ENCODE measurements at places on chromosomes 5 and 9.

- DNase-seq = no peak
These were observed 125.2 kb downstream of the SEMA6A start for GRCh38 chr5:116449458-116449857.

DNA sequence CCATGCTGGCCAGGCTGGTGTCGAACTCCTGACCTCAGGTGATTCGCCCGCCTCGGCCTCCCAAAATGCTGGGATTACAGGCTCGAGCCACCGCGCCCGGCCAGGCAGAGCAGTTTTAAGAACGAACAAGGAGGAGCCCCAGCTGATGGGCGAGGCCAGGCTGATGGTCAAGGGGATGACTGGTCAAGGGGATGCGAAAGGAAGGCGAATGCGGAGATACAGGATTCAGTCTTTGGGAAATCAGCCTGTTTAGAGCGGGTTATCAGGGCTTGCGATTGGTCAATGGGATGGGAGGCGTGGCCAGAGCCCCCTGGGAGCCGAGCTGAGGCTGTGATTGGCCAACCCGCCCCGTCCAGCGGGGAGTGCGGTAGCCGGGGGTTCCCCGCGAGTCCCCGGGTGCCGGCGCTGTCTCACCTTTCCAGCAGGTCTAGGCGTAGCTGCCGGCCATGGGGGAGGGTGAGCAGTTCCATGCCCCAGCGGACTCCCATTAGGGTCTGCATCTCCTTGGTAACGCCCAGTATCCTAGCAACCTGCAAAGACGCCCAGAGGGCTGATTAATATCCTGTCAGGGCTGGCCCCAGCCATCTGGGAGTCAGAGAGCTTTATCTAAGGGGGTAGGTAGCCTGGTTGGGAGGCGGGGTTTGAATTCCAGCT is 7.5 kb upstream of the TOR2A start:
- DNase-seq = no peak

- no peak for DNase-seq
These were observed 91.9 kb downstream of the CEMIP2 start for GRCh38 chr9:71676460-71676859.

GRCh38 chr9:113580041-113580953 is 116.8 kb downstream of the RGS3 start:
- peak; percentile 86 for DNase-seq

- DNase-seq = peak; percentile 50
These were observed 757 bp downstream of the FXN start for GRCh38 chr9:69036309-69036708.

GRCh38 chr9:113582698-113583200 is 119.2 kb downstream of the RGS3 start:
- no peak for DNase-seq

- no peak for DNase-seq
These were observed 1603.0 kb upstream of the C9orf72 start for GRCh38 chr9:29176231-29176630.

- DNase-seq = no peak
These were observed 25.4 kb upstream of the MYOT start for GRCh38 chr5:137842296-137842695.

DNA sequence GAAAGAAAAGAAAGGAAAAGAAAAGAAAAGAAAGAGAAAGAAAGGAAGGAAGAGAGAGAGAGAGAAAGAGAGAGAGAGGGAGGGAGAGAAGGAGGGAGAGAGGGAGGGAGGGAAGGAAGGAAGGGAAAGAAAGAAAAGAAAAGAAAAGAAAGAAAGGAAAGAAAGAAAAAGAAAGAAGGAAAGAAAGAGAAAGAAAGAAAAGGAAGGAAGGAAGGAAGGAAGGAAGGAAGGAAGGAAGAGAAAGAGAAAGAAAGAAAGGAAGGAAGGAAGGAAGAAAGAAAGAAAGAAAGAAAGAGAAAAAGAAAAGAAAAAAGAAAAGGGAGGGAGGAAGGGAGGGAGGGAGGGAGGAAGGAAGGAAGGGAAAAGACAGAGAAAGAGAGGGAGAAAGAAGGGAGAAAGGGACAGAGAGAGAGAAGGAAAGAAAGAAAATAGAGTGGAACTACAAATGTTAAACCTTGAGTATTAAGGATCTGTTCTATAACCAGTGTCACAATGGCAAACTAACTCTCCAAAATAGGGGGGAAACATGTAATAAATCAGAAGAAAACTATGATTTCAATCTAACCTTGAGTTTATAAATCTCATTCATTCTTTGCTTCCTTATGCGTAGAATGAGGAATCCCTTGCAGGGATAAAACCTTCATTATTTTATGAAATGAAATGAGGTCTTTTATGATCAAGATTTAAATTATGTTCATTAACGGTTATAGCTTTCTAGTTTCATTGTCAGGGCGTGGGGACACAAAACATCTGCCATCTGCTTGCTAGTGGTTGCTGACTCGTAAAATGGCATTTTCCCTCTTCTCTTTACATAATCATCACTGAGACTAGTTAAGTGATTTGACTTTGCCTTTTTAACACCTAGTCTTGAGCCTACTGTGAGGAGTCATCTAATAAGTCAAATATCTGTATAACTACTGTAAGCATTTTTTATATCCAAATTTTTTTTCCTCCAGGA is 40.7 kb upstream of the RAD23B start:
- DNase-seq = peak; percentile 6

DNA sequence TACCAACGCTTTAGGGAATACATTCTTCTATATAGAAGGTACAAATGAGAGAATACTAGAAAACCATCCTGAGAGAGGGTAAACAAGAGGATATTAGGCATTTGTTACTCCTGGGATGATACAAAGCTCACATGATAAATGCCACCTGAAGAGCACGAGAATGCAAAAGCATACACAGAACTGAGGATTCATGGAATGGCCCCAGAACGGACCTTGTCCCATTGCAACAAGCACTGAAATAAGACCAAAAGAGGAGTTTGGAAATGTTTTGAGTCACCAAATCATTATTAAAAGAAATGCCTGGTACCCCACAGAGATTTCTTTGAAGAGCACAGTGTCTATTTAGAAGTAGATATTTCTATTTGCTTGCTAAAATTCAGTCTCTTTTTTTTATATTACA is 173.5 kb downstream of the TTC39B start:
- no peak for DNase-seq

DNA sequence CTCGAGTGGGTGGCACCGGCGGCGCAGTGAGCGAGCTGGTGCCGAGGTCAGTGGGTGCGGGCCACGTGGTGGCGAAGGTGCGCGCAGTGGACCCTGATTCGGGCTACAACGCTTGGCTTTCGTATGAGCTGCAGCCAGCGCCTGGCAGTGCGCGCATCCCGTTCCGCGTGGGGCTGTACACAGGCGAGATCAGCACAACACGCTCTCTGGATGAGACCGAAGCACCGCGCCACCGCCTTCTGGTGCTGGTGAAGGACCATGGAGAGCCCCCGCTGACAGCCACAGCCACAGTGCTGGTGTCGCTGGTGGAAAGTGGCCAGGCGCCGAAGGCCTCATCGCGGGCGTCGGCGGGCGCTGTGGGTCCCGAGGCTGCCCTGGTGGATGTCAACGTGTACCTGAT is 2.1 kb downstream of the PCDHA5 start:
- DNase-seq = no peak

DNA sequence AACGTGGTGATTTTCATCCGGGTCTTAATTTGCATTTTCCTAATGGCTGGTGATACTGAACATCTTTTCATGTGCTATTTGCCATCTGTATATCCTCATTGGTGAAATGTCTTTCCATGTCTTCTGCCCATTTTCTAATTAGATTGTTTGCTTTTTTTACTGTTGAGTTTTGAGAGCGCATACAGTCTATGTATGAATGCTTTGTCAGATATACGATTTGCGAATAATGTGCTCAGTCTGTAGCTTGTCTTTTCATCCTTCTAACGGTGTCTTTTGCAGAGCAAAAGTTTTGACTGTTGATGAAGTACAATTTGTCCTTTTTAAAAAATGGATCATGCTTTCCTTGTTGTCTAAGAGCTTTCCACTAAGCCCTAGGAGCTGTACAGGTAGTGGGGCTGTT is 143.0 kb downstream of the RGS3 start:
- DNase-seq = no peak

- no peak for DNase-seq
These were observed 90.4 kb upstream of the KLF9 start for GRCh38 chr9:70504834-70505233.

GRCh38 chr9:95643619-95644018 is 126.8 kb upstream of the PTCH1 start:
- DNase-seq = no peak

DNA sequence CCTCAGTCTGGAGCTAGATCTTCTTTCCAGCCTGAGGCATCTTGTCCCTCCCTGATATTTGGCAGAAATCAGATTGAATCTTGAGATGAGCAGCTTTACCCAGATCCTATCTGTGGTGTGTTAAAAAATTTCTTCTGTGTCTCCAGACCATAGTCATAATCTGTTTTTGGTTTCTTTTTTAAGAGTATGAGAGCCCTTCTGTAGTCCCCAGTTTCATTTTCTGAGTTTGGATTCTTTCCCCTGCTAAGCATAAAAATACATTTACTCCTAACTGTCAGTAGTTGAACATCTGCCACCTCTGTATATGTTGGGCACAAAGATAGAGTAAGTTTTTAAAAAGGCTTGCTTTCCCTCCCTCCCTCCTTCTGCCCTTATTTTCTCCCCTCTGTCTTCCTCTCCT is 137.7 kb downstream of the CNTLN start:
- DNase-seq = no peak

GRCh38 chr9:114989600-114990410 is 59.4 kb upstream of the TNFSF8 start:
- DNase-seq = peak; percentile 82

DNA sequence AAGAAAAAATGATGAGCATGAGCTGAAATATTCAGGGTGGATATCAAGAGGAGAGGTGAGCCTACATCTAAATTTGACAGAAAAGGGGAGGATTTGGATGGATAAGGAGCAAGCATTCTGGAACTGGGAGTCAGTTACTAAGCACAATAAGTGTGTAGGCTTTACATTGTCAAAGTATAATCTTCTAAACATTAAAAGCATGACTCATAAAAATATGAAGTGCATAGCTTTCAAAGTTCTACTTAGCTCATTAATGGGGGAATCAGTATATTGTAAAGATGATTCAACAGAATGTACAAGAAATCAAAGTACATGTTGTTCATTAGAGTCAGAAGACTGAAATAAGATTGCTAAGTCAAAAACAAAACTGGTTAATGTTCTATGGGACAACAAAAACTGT is 248.0 kb upstream of the GAS1 start:
- no peak for DNase-seq

DNA sequence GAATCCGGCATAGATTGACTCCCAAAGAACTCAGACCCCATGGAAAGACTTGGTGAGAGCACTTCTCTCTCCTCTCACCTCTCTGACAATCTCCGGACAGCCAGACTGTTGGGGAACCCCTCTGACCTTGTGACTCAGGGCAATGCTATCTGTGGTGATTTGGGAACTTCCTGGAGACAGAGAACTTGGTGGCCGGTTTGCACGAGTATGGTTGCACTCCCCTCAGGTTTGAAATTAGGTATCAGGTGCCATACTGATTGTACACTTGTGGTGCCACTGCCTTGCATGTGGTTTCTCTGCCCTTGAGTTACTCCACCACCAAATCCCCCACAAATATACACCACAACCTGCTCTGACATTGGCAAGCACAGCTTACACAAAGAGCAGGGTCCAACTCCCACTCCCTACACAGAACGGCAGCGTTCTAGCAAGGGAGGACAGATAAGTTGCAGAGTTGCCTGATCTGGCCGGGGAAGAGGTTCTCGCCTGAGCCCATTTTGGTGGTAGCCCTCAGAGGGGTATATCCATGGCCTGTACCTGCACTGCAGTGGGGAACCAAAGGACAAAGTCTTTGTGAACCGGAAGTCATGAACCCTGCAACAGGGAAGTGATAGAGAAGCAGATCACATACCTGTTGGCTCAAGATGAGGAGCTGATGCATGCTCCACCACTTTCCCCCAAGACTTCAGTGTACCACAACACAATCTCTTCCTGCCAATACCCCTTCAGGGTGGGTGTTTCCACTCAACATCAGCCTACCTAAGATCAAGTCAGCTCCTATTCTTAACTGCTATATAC is 255.1 kb downstream of the MCTP1 start:
- DNase-seq = no peak

GRCh38 chr9:17782430-17783149 is 203.7 kb downstream of the SH3GL2 start:
- DNase-seq = no peak

GRCh38 chr5:65209341-65209740 is 272.4 kb downstream of the ADAMTS6 start:
- DNase-seq = no peak

GRCh38 chr9:122263699-122264349 is 816 bp downstream of the RBM18 start:
- no peak for DNase-seq

- DNase-seq = no peak
These were observed 678 bp downstream of the SLC26A2 start for GRCh38 chr5:149961186-149961685.

DNA sequence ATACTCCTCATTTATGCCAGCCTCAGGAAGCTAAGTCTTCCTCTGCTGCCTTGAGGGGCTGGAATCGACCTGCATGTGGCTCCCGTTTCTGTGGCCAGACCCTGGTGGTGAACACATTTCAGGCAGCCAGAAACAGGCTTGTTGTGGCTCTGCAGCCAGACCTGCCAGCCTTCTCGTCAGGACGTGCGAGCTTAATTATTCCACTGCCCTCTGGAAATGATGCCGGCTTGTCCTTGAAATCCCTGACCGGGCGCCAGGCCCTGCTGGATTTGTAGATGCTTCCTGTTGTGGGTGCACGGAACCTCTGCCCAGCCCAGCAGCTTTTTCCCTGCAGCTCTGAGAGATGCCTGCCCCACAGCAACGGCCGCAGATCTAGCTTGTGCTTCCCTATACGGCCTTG is 41.6 kb downstream of the PDZD2 start:
- no peak for DNase-seq

DNA sequence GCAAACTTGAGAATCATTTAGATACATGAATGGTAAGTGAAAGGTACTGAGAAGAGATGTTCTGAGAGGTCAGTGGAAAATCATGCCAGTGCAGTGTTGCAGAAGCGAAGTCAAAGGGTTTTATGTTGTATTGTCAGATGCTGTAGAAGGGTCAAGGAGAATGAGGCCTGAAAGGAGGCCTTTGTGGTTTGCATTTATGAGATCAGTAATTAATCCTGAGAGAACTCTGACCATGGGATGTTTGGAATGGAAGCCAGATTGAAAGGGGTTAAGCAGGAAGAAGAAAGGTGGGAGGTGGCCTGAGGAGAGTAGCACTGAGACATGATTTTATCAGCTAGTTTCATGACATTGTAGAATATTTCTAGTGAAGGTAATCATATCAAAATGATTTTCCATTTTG is 97.8 kb downstream of the ZSWIM6 start:
- DNase-seq = no peak

DNA sequence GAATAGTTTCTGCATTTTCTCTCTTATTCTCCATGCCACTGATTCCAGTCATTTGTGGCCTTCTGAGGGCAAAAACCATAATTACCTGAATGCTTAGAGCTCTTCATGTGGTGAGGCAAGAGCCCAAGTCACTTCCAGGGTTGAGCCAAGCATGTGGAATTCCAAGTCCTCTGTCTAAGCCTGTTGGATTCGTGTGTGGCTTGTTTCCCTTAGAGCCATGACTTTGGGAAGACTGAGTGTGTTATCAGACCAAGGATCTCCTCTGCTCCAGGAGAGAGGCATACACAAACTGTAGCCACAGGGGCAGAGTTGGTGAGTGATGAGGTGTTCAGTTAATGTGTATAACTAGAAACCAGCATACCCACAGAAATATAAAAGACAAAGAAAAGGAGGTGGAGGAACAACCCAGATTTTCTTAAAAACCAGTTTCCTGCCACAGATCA is 27.1 kb downstream of the SLC22A5 start:
- no peak for DNase-seq

Measured in stimulated activated CD4-positive, alpha-beta T cell treated with anti-CD3 and anti-CD28 coated beads, Interleukin-15, amount 100 ng/mL, for 24 hours (primary cell).